Progenitor cell of endocrine pancreas (in vitro differentiated cells): ENCODE measurements at places on chromosomes 5 and 9.

DNA sequence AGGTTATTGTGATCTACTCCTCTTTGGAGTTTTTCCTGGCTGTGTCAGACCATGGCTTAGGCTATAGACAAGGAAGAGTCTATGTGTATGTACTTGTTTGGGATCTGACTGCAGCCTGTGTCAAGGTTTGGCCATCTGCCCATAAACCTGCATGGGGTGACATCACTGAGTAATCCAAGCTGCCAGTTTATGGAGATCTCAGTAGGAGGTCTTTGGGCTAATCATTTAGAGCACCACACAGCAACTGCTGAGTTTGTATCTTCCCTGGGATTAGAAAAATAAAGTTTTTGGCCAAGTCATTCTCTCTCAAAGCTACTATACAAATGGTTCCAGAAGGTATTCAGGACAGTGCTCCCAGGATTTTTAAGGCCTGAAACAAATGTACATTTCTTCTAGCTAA is 65.5 kb upstream of the HSPB3 start:
- H3K27ac ChIP-seq: no peak overlapping the region
- H3K4me1 ChIP-seq: no peaks in the 10 kb centered on the region
- DNase-seq: no peak
- H3K4me3 ChIP-seq: no peak overlapping the region
- no peaks in the 10 kb centered on the region for H3K36me3 ChIP-seq

DNA sequence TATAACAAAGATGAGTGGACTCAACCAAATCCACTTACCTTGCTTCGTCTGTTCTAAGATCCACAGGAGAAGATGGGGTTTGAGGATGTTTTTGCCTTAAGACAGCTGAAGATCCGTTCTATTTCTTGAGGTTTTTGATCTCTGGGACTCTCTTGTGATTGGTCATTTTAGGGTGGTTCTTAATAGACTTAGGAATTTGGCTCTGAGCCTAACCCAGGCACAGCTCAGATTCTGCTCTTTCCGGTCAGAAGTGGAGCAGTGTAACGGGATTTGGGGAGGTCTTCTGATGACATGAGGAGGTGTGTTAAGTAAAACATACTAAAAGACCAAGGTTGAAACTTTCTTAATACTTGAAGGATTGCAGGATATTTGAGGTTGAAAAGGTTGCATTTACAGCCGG is 166.9 kb downstream of the DMRT2 start:
- no peak overlapping the region for H3K4me3 ChIP-seq
- no peaks in the 10 kb centered on the region for H3K36me3 ChIP-seq
- H3K27me3 ChIP-seq: no peaks in the 10 kb centered on the region
- H3K4me1 ChIP-seq: no peaks in the 10 kb centered on the region

DNA sequence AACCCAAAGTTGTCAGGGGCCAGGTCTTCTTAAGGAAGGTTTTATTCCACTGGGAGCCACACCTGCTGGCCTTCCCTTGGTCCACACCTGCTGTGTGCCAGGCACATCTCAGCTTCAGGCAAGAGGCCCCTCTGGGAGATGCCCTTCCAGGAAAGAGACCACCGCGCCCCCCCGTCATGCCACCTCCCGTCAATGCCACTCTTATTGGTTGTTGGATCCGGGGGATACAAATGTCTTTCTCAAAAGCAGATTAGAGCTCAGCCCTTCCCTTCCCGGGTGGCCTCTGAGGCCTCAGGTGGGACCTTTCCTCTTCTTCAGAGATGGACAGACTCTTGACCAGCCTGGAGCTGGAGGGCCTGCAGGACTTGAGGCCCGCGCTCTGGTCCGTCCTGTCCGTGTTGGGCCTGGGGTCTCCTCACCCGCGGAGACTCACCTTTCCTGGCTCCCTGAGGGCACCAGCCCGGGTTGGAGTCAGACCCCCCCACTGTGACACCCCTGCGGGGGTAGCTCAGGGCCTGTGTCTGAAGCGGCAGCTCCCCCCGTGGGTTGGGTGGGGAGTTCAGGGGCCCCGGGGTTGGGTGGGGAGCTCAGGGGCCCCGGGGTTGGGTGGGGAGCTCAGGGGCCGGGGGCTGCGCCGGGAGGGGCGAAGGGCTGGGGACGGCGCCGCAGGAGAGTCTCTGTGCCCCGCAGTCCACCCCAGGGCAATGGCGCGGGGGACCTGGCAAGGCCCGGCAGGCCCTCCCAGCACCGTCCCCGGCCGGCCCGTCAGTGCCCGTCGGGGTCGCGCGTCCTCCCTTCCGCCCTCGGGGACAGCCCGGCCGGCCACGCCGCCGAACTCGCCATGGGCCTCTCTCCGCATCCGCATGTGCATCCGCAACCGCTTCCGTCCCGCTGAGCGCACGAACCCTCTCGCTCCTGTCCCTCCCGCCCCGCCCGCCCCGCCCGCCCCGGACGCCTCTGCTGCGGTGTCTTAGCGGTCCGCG is 3.7 kb upstream of the SLC9A3 start:
- peaks cover 70% of the 10 kb centered on the region for H3K27me3 ChIP-seq
- peaks cover 12% of the 10 kb centered on the region for H3K4me1 ChIP-seq
- H3K36me3 ChIP-seq: no peaks in the 10 kb centered on the region
- no peak for DNase-seq
- H3K27ac ChIP-seq: no peak overlapping the region

- peaks cover 40% of the 10 kb centered on the region for H3K36me3 ChIP-seq
- H3K4me3 ChIP-seq: no peak overlapping the region
- H3K4me1 ChIP-seq: no peaks in the 10 kb centered on the region
- no peaks in the 10 kb centered on the region for H3K27me3 ChIP-seq
- H3K27ac ChIP-seq: no peak overlapping the region
These were observed 40.4 kb downstream of the ZDHHC21 start for GRCh38 chr9:14652729-14653377.
